B cell (primary cell): ENCODE measurements at places on chromosomes 16 and 17.

GRCh38 chr17:34140006-34140405 is 115.1 kb upstream of the CCL2 start:
- no peak overlapping the region for H3K4me3 ChIP-seq
- no peaks in the 10 kb centered on the region for H3K27me3 ChIP-seq
- H3K36me3 ChIP-seq, result no peaks in the 10 kb centered on the region
- no peak for DNase-seq

- peak overlapping the region; percentile 37 for H3K27ac ChIP-seq
- no peaks in the 10 kb centered on the region for H3K36me3 ChIP-seq
- DNase-seq, result no peak
- no peak overlapping the region for H3K4me3 ChIP-seq
- no peaks in the 10 kb centered on the region for H3K27me3 ChIP-seq
Observed at GRCh38 chr17:18860161-18860972, 2.4 kb downstream of the PRPSAP2 start.

DNA sequence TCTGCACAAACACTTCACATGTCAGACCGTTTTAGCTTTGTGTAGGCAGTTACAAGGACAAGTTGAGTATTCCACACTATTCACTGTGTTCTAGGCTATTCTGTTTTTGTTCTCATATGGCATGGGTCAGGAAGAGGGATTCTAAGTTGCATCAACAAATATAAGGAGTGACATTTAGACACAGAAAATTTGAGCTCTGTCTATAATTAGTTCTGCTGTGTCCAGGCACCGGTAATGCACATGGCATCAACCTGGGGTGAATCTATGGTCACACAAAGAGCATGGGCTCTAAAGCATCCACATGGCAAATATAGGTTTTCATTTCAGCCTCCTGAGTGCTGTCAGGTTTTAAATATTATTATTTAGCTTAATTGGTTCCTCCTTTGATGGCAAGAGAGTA is 130.4 kb upstream of the PMFBP1 start:
- H3K27ac ChIP-seq, result no peak overlapping the region
- no peak for DNase-seq
- no peaks in the 10 kb centered on the region for H3K27me3 ChIP-seq
- H3K36me3 ChIP-seq, result no peaks in the 10 kb centered on the region
- no peaks in the 10 kb centered on the region for H3K4me1 ChIP-seq
- no peak overlapping the region for H3K4me3 ChIP-seq

- no peak overlapping the region for H3K4me3 ChIP-seq
- no peaks in the 10 kb centered on the region for H3K27me3 ChIP-seq
- H3K27ac ChIP-seq, result no peak overlapping the region
- no peak for DNase-seq
- no peaks in the 10 kb centered on the region for H3K36me3 ChIP-seq
Observed at GRCh38 chr17:71117466-71117865, 948.1 kb downstream of the KCNJ2 start.
